Activated CD4-positive, alpha-beta T cell treated with anti-CD3 and anti-CD28 coated beads for 4 hours (primary cell): ENCODE measurements at places on chromosomes 2 and 18.

DNA sequence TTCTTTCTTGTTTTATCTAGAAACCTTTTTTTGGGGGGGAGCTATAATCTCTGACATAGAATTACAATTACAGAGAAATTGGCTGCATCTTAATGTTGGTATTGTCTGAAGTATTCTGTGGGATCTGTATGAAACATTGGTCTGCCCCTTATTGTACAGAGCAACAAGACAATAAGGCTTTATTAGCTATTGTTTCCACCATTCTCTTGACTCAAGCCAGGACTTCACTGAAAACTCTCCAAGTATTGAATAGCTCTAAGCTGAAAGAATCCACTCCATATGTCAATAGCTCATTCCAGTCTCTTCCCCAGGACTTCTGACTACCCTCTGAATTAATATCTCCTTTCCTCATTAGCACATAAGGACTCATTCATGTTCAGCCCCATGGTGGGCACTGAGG is 77.8 kb downstream of the RHBDD1 start:
- no peak for DNase-seq

DNA sequence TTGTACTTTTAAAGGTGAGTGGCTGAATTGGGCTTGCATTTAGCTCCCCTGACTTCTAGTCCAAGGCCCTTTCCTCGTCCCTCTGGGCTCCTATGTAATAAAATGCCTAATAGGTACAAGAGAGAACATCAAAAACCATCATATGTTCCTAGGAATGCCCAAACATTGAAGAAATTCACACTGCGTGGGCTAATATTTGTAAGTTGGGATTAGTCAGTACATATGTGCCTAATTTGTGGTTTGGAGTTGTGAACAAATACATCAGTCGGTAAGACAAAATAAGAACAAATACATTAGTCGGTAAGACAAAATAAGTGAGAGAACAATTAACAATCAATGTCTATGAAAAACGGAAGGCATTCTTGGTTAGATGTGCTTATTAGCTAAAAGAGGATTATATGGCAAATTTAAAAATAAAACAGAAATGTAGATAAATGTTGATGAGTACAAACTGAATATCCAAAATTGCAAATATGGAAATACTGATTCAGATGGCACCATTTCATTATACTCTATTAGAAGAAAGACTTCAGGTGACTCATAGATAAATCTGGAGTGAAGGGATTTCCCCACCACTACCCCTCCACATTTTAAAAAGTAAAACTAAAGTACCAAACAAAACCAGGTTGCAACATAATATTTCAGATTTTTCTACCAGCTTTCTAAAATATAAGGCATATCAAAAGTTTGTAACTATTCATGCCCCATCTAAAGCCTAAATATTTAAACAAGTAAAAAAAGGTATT is 325.4 kb downstream of the ZEB2 start:
- DNase-seq, result no peak

- DNase-seq, result no peak
Observed at GRCh38 chr2:7878786-7879482, 802.9 kb upstream of the ID2 start.

DNA sequence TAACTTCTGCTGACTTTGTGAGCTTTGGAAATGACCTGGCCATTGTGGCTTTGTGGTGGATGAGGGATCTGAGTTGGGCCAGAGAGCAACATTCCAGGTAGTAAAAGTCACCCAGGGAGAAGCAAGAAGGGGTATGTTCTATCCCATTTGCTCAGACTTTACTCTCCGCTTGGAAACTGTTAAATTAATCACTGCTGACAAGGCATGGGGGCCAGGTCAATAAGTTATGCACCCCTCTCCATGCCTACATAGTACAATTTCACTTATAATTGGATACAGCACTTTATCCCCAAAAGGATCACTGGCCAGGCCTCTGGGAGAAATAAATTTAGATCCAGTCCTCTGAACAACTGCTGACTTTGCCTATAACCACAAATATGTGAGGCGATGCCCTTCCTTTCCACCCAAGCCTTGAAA is 92.1 kb downstream of the RPRM start:
- DNase-seq, result no peak

DNA sequence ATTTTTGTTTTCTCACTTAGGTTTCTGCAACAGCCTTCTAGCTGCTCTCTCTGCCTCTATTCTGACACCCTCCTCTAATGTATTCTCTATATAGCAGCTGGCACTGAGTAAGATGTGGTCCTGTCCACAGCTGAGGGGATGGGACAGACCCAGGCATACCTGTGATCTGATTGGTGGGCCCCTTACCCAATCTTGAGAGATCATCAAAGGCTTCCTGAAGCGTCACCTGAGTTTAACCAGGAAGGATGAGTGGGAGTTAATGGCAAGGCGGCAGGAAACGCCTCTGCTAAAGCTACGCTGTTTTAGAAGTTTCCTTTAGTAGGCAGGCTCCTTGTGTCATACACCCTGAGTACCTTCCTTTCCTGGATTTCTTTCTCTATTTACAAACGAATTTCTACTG is 5.7 kb upstream of the TET3 start:
- peak; percentile 82 for DNase-seq

- no peak for DNase-seq
Observed at GRCh38 chr2:240479111-240479501, 43.6 kb downstream of the GPC1 start.

DNA sequence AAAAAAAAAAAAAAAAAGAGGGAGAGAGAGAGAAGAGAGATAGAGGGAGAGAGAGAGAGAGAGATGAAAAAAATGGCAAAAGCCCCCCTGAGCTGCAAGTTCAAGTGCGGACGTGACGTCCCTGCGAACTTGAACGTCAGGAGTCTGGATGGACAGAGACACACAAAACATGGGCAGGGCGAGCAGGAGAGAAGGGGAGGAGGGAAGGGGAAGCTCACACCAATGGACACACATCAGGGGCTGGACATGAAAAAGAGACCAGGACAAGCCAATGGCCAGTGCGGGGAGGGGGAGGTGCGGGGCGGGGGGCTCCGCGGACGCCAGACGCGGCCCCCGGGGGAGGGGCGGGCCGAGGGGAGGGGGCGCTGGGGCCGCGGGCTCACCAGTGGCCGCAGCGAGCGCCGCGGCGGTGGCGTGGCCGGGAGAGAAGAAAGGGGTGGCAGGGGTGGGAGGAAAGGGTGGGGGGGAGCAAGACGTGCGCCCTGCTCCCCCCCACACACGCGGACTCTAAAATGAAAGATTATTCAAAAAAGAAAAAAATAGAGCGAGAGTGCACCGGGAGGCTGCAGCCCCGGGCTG is at the start of gene BCL11A:
Gene BCL11A, minus strand, starts transcription at position 160 of the 579 bp plus-strand sequence. CDS start 384 bp downstream, outside the sequence.
- DNase-seq, result no peak

- no peak for DNase-seq
Observed at GRCh38 chr18:57249179-57249578, 102.3 kb downstream of the BOD1L2 start.

DNA sequence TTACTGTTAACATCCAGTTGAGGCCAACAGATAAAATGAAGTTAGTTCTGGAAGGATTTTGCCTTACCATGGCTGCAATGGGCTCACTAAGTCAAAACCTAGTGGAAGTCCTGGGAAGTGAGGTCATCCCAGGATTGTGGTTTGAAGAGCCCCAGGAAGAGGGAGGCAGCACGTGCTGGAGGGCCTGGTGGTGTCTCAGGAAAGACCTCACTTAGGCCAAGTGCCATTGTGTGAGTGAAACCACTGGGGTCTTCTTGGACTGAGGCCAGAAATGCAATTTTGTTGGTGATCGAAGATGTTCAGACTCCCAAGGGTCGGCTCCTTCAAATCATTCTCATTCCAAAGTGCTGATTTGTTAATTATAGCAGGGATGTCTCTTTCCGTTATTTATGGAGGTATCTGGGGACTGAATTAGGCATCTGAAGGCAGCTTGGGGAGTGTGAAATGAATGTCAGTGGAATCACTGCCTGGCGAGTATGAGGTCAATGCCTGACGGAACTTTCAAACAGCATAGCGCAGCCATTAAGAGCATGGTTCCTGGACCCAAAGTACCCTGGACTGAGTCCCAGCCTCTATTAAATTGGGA is 60.0 kb downstream of the IL1R2 start:
- DNase-seq, result no peak

DNA sequence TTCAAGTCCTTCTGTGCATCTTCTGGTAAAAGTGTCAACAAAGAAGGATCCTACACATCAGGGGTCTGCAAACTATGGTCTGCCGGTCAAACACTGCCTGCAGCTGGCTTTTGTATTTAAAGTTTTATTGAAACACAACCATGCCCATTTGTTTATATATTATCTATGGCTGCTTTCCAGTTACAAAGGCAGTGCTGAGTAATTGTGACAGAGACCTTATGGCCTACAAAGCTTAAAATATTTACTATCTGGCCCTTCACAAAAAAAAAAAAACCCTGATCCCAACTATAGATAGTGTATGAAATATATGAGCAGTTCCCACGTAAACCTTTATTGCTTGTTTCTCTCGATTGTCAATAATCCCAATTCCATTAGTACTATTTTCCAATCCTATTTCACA is 101.4 kb downstream of the RBMS1 start:
- DNase-seq, result no peak

- no peak for DNase-seq
Observed at GRCh38 chr18:5142859-5143258, 54.2 kb downstream of the AKAIN1 start.

- no peak for DNase-seq
Observed at GRCh38 chr2:152867397-152867796, 149.0 kb downstream of the ARL6IP6 start.

- DNase-seq, result no peak
Observed at GRCh38 chr2:69665152-69665551, 21.6 kb upstream of the AAK1 start.

GRCh38 chr2:16339206-16339605 is 326.4 kb downstream of the CYRIA start:
- no peak for DNase-seq

GRCh38 chr2:230318190-230319121 is 8.5 kb upstream of the SP140L start:
- DNase-seq, result no peak
